ENCODE measurements at places on chromosomes 7 and 10. TPM values are rescaled to one million over a fixed set of nuclear protein-coding genes. Genes with fewer than 3 reads are reported as not detected.
A peak's percentile ranks its signal among the peaks of the same experiment; 100 is the strongest.

DNA sequence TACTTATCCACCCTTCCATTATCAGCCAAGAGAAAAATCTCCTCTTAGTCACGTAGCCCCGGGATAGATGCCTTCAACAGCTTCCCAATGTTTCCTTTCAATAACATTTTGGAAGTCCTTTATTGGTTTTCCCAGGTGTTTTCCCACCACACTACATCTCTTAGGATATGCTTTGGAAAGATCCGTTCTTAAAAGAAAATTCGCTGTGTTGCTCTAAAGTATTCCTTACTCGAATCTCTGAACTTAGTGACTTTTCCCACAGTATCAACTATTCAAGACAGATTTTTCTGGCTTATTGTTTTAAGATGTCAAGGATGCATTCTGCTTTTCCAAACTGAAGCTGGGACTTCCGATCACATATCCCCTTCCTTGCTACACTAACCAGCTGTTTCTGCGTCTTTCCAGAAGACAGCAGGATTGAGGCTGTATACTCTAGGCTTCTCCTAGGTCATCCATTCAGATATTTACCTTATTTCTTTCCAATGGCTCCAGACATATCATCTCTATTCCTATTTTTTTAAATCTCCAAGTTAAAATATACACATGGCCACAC, 36.5 kb upstream of the SVIL start:
- DNase-seq = no peak
- H3K4me1 ChIP-seq = peaks cover 17% of the 10 kb centered on the region
- no peaks in the 10 kb centered on the region for H3K27me3 ChIP-seq
- H3K4me3 ChIP-seq = no peak overlapping the region

GRCh38 chr10:18777258-18777657, 118.0 kb downstream of the ARL5B start:
- H3K27me3 ChIP-seq = no peaks in the 10 kb centered on the region
- H3K4me3 ChIP-seq = no peak overlapping the region
- no peaks in the 10 kb centered on the region for H3K36me3 ChIP-seq
- H3K4me1 ChIP-seq = no peaks in the 10 kb centered on the region
- DNase-seq = no peak
- no peak overlapping the region for H3K27ac ChIP-seq

DNA sequence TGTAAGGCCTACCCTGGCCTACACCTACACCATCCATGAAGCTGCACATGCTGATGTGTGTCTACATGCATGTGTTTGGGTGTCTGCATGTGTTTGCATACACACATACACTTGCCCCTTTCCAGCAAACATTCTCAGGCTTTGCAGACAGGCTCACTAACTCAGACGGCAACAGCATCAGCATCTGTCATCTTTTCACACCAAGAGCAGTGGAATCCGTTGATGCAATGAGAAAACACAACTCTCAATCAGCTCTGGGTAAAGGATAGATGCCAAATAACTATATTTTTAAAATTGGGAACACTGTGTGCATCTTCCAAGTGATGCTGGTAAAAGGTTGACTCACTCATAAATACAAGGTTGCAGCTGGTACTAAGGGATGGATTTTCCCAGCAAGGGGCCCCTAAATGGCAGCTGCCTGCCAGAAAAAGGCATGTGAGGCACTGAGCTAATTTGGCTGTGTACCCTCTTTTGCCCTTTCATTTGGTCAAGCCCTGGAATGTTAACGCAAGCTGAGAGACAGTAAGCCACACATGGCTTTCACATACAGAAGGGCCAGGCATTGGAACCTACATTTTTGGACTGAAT, 296.3 kb upstream of the NPSR1 start:
- H3K4me3 ChIP-seq = no peak overlapping the region
- no peak for DNase-seq
- no peaks in the 10 kb centered on the region for H3K36me3 ChIP-seq
- H3K27ac ChIP-seq = no peak overlapping the region
- no peaks in the 10 kb centered on the region for H3K27me3 ChIP-seq

- no peak overlapping the region for H3K4me3 ChIP-seq
- no peaks in the 10 kb centered on the region for H3K36me3 ChIP-seq
- DNase-seq = peak; percentile 48
- no peaks in the 10 kb centered on the region for H3K27me3 ChIP-seq
Observed at GRCh38 chr7:30548845-30549244, 44.2 kb upstream of the GGCT start.

- no peaks in the 10 kb centered on the region for H3K36me3 ChIP-seq
- H3K27ac ChIP-seq = peak overlapping the region; percentile 25
- no peak overlapping the region for H3K4me3 ChIP-seq
- peaks cover 21% of the 10 kb centered on the region for H3K4me1 ChIP-seq
- no peak for DNase-seq
Observed at GRCh38 chr7:84697506-84697905, 489.4 kb downstream of the SEMA3D start.

TMEM213 gene
- total RNA-seq = not detected

- no peaks in the 10 kb centered on the region for H3K27me3 ChIP-seq
- H3K4me1 ChIP-seq = no peaks in the 10 kb centered on the region
- DNase-seq = no peak
- H3K4me3 ChIP-seq = no peak overlapping the region
Observed at GRCh38 chr10:44650691-44651661, 260.2 kb upstream of the TMEM72 start.

- H3K4me3 ChIP-seq = no peak overlapping the region
- no peak overlapping the region for H3K27ac ChIP-seq
- peaks cover 52% of the 10 kb centered on the region for H3K36me3 ChIP-seq
- no peaks in the 10 kb centered on the region for H3K27me3 ChIP-seq
- no peak for DNase-seq
- H3K4me1 ChIP-seq = no peaks in the 10 kb centered on the region
Observed at GRCh38 chr7:98295467-98296192, 14.1 kb downstream of the BRI3 start.

- DNase-seq = no peak
- peaks cover 4% of the 10 kb centered on the region for H3K36me3 ChIP-seq
- H3K4me1 ChIP-seq = peaks cover 31% of the 10 kb centered on the region
- H3K27me3 ChIP-seq = no peaks in the 10 kb centered on the region
Observed at GRCh38 chr7:28132959-28133870, 47.4 kb downstream of the JAZF1 start.

- peaks cover 15% of the 10 kb centered on the region for H3K4me1 ChIP-seq
- H3K27ac ChIP-seq = no peak overlapping the region
- H3K4me3 ChIP-seq = no peak overlapping the region
- H3K36me3 ChIP-seq = no peaks in the 10 kb centered on the region
- no peak for DNase-seq
Observed at GRCh38 chr7:149140831-149141230, 6.4 kb upstream of the ZNF398 start.

SYT15 gene
- 5.2 TPM for total RNA-seq

- DNase-seq = peak; percentile 21
- H3K36me3 ChIP-seq = no peaks in the 10 kb centered on the region
- H3K27me3 ChIP-seq = no peaks in the 10 kb centered on the region
Observed at GRCh38 chr10:29377333-29377961, 88.6 kb downstream of the LYZL1 start.

GRCh38 chr10:4826792-4827324, 851 bp downstream of the AKR1E2 start:
- peaks cover 21% of the 10 kb centered on the region for H3K4me1 ChIP-seq
- peaks cover 20% of the 10 kb centered on the region for H3K36me3 ChIP-seq
- peak overlapping the region; percentile 96 for H3K27ac ChIP-seq
- H3K4me3 ChIP-seq = peak overlapping the region; percentile 78

- H3K27me3 ChIP-seq = no peaks in the 10 kb centered on the region
- no peak for DNase-seq
- H3K36me3 ChIP-seq = no peaks in the 10 kb centered on the region
- no peak overlapping the region for H3K4me3 ChIP-seq
Observed at GRCh38 chr7:49279891-49280290, 355.5 kb downstream of the CDC14C start.

FANK1 gene
- 0.18 TPM for total RNA-seq

PTTG1IP2 gene
- not detected for total RNA-seq

Data from SJSA1 (cell line).